Activated CD8-positive, alpha-beta memory T cell treated with anti-CD3 and anti-CD28 coated beads for 1 hour (primary cell): ENCODE measurements at places on chromosomes 3 and 15.

DNA sequence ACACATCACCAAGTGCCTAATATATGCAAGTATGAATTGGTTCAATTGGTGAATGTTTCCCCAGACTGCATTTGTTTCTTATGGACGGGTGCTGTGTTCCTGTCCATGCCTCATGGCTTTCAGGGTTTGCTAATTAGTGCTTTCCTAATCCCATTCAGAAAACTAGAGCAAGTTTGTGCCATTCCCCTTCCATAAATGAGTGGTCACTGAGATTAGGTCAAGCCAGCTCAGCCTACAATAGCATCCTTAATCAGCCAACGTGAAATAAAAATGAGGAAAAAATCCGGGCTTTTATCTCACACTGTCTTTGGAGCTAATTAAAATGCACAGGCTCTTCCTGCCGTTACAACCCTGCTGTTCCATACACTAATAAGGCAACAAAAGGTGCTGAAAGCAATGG lies 788.8 kb downstream of the ROBO1 start:
- no peak for DNase-seq

- no peak for DNase-seq
Observed at GRCh38 chr15:39149636-39150150, 431.2 kb upstream of the THBS1 start.

DNA sequence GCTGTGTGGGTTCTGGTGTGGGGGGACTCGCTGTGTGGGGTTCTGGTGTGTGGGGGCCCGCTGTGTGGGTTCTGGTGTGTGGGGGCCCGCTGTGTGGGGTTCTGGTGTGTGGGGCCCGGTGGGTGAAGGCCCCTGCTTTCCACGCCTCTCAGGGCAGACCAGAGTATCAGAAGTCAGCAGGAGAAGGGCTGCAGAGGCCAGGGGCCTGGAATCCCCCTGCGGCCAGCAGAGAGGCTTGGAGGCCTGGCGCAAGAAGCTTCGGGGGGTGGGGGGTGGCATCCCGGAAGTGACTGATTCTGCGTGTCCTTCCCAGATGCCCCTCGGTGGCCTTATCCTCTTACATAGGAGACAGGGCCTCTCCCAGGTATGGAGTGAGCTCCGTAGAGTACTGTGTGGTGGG lies 37.4 kb downstream of the TNK2 start:
- DNase-seq, result no peak

DNA sequence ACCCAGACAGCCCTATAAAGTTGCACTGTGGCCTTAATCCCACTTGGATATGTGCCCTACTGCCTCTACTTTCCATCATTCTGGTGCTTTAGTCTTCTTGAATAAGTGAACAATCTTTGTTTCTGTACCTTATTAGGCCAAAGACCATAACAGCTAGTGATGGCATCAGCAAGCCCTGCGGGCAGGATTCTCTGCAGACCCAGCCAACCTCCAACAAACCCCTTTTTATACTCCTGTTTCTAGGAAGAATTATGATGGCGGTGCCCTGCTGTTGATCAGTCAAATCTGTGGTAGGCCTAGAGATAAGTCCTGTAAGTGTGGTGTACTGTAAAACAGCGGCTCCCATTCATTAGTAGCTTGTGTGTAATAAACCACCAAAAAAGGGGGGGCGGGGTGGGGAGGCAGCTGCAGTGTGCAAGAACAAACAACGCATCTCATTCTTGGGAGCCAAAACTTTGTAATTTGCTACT lies 40.5 kb downstream of the SOX2 start:
- DNase-seq, result no peak

DNA sequence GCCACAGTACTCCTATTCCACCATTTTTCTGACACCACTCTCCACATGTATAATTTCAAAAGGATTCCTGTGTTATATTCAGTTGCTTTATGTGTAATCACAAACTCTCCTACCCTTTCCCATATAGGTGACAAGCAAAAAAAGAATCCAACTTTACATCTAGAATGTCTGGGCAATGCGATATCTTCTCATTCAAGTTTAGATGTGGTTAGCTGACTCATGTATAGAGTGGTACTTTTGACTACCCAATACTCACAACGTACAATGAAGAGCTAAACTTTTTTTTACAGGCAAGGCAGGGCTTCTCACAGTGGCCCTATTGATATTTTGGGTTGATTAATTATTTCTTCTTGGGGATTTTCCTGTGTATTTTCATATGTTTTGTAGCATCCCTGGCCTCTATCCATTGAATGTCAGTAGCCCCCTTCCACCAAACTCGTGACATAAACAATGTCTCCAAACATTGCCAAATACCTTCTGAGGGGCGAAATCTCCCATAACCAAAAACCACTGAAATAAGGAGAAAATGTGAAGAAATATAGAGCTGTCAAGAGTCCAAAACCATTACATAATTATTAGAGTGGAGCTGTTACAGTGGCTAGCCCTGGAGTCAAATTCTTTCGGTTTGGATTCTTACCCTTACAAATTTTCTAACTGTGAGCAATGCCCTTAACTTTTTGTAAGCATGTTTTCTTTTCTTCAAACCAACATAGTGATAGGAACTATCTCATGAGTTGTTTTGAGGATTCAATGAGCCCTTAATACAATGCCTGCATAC lies 342.6 kb downstream of the NSUN3 start:
- no peak for DNase-seq

- no peak for DNase-seq
Observed at GRCh38 chr3:38327335-38328009, 19.1 kb upstream of the XYLB start.

GRCh38 chr3:151290673-151291072 lies 12.3 kb upstream of the P2RY14 start:
- no peak for DNase-seq

- DNase-seq, result no peak
Observed at GRCh38 chr3:169091196-169091823, 572.2 kb downstream of the MECOM start.

DNA sequence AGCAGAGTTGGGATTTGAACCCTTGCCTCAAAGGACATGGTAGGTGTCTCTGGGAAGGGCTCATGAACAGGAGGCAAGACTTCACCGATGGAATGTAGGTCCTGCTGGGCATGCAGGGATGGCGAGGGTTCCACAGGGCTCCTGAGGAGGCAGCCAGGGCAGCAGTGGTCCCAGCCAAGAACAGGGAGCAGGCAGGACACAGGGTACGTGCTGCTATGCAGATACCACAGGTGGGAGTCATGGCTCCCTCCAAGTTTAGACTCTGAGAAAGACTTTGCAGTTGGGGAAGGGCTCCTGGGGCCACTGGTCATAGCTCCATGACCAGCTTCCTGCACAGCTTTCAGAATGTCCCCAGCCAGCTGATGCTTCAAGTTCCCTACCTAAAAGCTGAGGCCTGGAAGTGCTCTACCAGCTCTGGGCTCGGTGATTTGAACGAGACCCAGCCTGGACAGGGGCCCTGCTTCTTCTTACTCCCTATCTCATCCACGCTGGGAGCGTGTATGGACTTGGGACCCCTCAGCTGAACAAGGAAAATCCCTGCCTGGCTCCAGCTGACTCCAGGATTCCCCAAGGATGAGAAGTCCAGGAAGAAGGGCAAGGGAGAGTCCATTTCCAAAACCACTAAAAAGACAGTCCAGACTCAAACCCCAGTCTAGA lies 747 bp downstream of the MYL3 start:
- DNase-seq, result no peak

GRCh38 chr3:63679186-63679585 lies 26.7 kb downstream of the SNTN start:
- no peak for DNase-seq

DNA sequence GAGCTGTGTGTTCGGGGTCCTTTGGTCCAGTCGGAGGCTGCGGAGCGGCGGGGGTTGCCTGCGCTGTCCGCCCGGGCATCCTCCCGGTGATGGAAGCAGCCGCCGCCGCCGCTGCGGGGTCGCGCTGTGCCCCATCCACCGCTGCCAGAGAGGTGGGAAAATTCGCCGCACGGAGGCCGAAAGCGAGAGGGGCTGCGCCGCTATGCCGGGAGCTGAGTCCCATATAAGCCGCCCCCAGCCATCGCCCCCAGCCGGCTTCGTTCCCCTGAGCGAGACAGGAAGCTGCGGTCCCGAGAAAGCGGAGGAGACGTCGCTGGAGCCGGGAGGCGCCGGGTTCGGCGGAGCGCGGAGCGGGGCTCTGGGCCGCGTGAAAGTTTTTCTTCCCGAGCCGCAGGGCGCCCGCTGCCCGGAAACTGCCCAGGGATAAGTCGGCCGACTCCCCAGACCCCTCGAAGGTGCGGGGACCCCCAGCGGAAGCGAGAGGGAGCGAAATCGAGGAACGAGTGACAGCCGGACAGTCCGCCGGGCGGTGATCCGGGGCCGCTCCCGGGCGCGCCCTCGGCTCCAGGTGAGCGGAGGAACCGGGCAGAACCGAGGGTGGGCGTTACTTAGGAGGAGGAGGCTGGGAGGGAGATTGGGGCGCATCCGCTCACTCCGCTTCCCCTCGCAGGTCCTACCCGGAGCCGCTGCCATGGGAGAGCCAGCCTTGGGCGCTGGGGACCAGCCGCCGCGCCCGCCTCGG lies 574 bp downstream of the CHST2 start:
- no peak for DNase-seq

DNA sequence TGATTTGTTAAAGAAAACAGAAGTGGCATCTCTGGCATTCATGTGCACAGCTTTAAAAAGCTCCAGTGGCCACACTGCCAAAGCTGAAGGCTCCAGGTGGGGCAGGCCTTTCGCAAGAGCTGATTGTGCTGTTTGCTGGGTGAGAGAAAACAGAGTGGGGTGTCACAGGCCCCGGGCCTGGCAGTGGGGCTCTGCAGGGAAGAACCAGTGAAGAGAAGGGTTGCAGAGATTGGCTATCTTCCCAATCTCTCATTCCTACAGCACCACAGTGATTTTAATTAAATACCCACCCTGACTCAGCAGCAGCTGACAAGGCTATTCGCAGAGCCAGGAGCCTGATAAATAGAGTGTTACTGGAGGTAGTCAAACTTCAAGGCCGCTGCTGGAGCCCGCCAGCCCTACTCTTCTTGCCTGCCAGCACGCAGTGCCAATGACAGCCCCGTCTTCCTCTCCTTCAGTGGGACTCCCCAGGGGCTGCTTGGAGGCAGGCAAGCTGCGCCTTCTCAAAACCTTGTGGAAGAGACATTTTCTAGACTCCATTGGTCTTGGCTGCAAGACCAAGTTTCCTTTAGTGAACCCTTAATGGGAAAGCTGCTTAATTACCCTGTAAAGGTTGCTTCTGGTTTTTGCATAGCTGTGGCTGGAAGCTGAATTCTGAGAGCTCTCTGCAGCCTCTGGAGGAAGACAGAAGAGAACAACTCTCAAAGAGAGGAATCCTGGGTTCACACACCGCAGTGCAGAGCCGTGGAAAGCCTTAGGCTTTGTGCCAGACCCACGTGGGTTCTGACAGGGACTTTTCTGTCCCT lies 225.8 kb upstream of the SLCO3A1 start:
- DNase-seq, result no peak

- DNase-seq, result no peak
Observed at GRCh38 chr3:99586701-99587100, 51.7 kb upstream of the COL8A1 start.

DNA sequence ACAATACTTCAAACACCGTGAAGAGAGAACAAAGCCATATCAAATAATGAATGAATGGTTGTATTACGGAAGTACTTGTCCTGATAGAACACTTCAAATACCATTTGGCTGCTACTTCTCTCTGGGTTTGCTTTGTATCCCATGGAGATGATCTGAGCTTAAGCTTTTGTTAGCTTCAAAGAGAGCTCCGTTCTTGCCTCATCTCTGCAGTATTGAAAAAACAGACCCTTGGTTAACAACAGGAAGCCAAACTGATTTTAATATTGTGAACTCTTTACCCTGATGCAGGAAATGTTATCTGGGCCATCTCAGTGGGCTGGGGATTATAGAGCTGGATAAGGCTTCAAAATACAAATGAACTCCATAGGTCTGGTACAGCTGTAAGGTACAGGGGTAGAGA lies 101.0 kb downstream of the CHL1 start:
- no peak for DNase-seq

DNA sequence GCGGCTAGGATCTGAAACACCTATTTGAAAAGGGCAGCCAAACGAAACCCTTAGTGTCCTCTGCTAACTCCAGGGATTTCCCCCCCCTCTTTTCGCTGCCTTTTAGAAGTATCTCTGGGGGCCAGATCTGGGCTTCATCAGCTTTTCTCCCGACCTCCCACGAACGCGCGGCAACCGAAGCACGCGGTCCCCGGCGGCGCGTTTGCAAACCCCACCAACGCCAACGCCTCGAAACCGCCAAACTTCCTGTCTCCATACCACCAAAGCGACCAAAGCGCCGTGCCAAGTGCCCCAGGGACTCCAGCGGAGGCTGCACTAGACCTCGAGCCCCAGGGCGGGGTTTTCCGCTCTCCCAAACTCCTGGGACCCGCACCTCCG lies 155.8 kb upstream of the FRMD4B start:
- DNase-seq, result no peak

- DNase-seq, result no peak
Observed at GRCh38 chr3:28376424-28376823, 27.8 kb upstream of the AZI2 start.

- no peak for DNase-seq
Observed at GRCh38 chr3:68090571-68090970, 436.2 kb upstream of the SUCLG2 start.

GRCh38 chr3:124761935-124762660 lies 31.8 kb downstream of the UMPS start:
- DNase-seq, result no peak

- no peak for DNase-seq
Observed at GRCh38 chr3:9897408-9898372, 5.0 kb upstream of the IL17RE start.

GRCh38 chr3:11186318-11186692 lies 32.0 kb downstream of the HRH1 start:
- no peak for DNase-seq

GRCh38 chr3:136495213-136495612 lies 245.1 kb downstream of the PCCB start:
- no peak for DNase-seq

DNA sequence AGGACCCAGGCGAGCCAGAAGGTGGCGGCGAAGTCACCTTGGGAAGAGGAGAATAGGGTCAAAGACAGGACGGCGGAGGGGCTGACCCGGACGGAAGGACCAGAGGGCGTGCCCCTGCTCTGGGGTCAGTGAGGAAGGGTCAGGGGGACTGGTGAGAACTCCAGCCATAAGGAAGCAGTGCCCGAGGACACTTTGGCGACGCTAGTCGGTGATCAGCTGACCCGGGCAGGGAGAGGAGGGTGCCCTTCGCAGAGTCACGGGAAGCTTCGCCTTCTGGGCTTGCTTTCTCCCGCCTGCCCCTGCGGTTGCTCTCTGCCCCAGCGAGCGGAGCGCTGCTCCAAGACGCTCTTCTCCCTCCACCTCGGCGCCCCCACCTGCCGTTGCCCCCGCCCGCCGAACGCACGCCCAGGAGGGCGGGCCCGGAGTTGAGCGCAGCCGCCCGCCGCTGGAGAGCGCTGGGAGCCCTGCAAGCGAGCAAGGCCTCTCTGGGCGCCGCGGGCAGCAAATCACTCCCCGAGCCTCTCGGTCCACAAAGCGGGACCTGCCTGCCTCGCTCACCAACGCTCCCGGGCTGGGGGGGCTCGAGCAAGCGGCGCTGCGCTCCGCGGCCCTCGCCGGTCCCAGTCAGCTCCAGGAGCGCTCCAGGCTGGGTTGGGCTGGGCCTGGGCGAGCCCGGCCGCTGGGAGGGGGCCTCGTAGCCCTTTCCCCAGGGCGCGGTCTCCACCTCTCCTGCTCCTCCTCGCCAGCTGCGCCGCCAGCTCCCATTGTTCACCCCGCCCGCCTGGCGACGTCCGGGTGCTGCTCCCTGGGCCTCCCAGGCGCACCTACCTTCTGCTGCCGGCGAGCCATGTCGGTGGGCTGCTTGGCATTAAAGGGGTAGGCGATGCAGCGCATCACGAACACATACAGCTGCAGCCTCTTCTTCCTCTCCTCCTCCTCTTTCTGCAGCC lies 1.2 kb downstream of the CADPS start:
- DNase-seq, result no peak

- no peak for DNase-seq
Observed at GRCh38 chr3:48528754-48529153, 24.8 kb upstream of the SHISA5 start.

GRCh38 chr3:61730056-61730455 lies 168.7 kb downstream of the PTPRG start:
- no peak for DNase-seq
